ENCODE measurements at places on chromosomes 2 and 18.

GRCh38 chr2:28062867-28063266 lies 172.3 kb downstream of the BABAM2 start:
- DNase-seq = no peak

GRCh38 chr2:2899826-2900225 lies 477.8 kb downstream of the EIPR1 start:
- no peak for DNase-seq

DNA sequence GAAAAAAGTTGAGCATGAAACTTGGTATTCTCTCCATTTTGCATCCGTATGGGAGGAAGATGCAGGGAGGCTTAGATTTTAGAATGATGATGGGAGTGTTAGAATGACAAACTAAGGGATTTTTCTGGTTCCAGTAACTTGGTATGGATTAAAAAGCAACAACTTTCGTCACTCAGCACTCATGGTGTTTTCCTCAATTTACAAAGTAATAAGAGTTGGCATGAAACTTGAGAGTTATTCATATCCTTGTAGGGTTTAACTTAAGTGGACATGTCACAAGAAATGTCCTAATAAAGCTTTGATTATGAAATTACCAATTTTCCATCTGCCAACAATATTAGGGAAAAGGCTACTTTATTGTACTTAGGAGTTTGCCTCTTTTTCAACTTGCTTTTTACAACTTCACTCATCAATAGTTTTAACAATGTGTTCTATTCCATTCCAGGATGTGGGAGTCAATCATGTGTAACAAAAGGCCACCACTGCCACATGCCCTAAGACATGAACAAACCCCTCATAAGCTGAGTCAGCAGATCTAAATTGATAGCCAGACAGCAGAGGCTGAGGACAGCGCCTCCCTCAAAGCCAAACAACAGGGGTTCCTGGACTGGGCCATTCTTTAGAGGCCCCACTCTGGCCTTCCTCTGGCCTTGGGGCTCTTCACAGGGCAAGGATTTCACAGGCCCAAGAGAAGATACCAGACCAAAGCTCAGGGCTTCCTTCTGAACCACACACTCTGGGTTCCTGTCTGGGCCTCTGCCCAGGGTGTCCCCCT lies 265.8 kb downstream of the TNS1 start:
- no peak for DNase-seq

DNA sequence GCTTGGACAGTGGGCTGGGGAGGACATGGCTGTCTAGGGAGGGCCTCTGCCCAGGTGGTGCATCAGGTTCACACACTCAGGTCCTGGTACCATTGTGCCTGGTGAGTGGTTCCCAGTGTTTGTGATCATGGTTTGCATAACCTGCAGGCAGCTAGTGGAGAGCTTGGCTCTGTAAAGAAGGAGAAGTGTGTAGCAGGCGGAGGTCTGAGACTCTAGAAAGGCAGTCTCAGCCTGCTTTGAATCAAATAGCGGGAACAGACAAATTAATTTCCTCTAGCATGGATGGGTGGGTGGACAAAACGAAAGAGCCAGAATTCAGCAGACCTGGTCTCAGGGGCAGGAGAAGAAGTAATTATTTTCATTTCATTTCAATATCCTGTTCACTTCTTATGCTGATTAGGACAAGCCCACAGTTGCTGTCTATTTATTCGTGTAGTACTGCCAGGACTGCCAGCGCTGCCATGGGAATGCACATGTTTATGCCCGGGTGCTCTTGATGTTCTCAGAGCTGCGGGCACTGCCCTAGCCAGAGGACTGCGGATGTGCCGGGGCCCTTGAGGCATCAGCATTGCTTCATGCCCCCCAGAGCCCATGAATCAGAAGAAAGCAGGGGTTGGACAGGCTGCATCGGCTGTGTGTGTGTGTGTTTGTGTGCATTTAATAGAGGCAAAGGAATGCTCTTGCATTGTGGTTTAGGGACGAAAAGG lies 45.4 kb upstream of the DLX2 start:
- no peak for DNase-seq
